ENCODE measurements at places on chromosomes 13 and 19. TPM values are rescaled to one million over a fixed set of nuclear protein-coding genes. Genes with fewer than 3 reads are reported as not detected.

The OR7C1 gene
- total RNA-seq: not detected

The VSIG10L gene
- total RNA-seq: 1.6 TPM

The CYP4F11 gene
- 4.6 TPM for total RNA-seq

The ZNF571 gene
- 7.9 TPM for total RNA-seq

The SPINT2 gene
- total RNA-seq: 1,465 TPM

The S1PR4 gene
- total RNA-seq: 0.43 TPM

The ZNF681 gene
- total RNA-seq: 0.34 TPM

The CAMSAP3 gene
- total RNA-seq: 4.4 TPM

The RFPL4AL1 gene
- not detected for total RNA-seq

The CTXN1 gene
- 1.6 TPM for total RNA-seq

The ZNF579 gene
- 6.7 TPM for total RNA-seq

Measured in nasal cavity respiratory epithelium epithelial cell of viscerocranial mucosa (primary cell).